CD4-positive, alpha-beta memory T cell (primary cell): ENCODE measurements at places on chromosomes 5 and 9.

GRCh38 chr5:7850395-7851239 lies at the start of gene CFAP90:
CFAP90 (minus strand) TSS chr5:7851133; CDS start chr5:7851021, 112 bp downstream.
- H3K27ac ChIP-seq: no peak within 1 kb of the TSS

DNA sequence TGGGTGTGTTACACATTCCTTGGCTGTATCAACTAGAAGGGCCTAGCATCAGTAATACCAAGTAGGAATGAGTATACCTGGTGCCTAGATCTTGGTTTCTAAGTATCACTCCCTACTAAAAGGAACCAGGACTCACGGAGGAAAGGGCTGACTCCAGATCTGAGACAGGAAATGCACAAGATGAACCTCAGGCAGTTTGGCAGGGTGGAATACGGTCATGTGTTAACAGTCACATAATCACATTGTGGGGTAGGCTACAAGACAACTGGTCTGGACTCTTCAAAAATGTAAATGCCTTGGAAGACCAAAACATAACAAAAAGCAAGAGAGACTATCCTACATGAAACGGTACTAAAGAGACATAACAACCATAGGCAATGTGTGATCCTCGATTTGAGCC lies 158.8 kb downstream of the CRB2 start:
- no peaks in the 10 kb centered on the region for H3K27me3 ChIP-seq
- no peaks in the 10 kb centered on the region for H3K4me1 ChIP-seq
- no peak overlapping the region for H3K4me3 ChIP-seq

DNA sequence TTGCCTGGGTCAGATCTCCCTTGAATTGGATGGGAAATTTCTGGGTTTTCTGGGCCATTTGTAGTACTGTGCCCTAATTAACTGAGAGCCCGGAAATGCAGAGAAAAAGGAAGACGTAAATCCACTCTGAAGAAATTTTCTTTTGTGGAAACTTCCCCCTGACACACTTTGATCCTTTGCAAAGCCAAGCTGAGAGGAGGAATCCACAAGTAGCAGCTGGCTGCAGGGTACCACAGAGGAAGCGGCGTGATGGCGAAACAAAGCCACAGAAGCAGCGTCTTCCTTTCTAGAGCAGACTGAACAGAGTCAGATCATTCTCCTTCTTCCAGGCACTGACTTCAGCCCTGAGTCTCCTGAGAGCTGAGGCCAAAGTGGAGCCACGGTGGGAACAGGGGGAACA lies 47.1 kb upstream of the ZNF354A start:
- H3K4me3 ChIP-seq: no peak overlapping the region
- H3K36me3 ChIP-seq: no peaks in the 10 kb centered on the region
- H3K27ac ChIP-seq: no peak overlapping the region
- no peaks in the 10 kb centered on the region for H3K27me3 ChIP-seq
- no peaks in the 10 kb centered on the region for H3K4me1 ChIP-seq

DNA sequence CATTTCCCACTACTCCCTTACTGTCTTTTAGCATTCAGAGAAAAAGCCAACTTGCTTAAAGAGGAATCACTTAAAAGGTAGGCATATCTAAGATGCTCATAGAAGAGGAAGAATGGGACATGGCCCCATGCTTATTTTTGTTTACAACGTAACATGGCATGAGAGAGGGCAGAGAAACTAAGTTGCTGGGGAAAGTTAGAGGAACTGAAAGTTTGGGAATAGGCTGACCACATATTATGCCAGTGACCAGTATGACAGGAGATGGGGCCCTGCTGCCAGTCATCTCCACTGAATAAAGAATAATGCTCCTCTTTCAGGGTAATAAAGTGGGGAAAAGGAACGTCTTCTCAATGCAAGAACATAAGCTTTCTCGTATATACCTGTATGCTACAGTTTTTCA lies 1.9 kb downstream of the PLPP6 start:
- DNase-seq: no peak
- peak overlapping the region; percentile 19 for H3K27ac ChIP-seq
- no peaks in the 10 kb centered on the region for H3K27me3 ChIP-seq
- no peaks in the 10 kb centered on the region for H3K36me3 ChIP-seq

DNA sequence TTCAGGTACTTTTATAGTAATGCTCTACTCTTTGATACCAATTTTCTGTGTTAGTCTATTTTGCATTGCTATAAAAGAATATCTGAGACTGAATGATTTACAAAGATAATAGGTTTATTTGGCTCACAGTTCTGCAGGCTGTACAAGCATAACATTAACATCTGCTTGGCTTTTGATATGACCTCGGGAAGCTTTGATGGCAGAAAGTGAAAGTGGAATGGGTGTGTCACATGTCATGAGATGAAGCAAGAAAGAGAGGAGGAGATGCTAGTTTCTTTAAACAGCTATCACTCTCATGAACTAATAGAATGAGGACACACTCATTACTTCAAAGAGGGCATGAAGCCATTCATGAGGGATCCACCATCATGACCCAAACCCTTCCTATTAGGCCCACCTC lies 270.9 kb upstream of the IL12B start:
- no peaks in the 10 kb centered on the region for H3K4me1 ChIP-seq
- no peaks in the 10 kb centered on the region for H3K27me3 ChIP-seq
- no peak overlapping the region for H3K4me3 ChIP-seq
- H3K36me3 ChIP-seq: no peaks in the 10 kb centered on the region

- no peak overlapping the region for H3K27ac ChIP-seq
- no peaks in the 10 kb centered on the region for H3K36me3 ChIP-seq
- no peak for DNase-seq
- H3K4me1 ChIP-seq: no peaks in the 10 kb centered on the region
- H3K27me3 ChIP-seq: peaks cover 20% of the 10 kb centered on the region
These were observed 564 bp upstream of the AIF1L start for GRCh38 chr9:131095666-131096268.

DNA sequence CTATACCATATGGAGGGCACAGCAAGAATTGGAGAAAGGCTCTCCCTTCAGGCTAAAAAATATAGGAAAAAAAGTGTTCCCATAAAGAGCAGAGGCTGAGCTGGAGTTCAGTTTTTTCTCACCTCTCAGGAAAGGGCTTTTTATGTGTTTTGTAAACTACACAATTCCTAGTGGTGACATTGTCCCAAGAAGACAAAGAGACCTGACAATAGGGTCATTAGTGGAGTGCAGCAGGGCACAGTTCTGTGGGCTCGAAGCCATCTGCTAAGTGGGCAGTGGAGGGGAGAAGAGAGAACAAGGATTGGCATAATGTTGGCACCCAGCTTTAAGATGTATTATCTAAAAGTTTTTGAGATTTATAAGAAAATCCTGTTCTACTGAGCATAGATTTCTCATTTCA lies 162.5 kb downstream of the HCN1 start:
- DNase-seq: no peak
- no peaks in the 10 kb centered on the region for H3K27me3 ChIP-seq
- H3K36me3 ChIP-seq: no peaks in the 10 kb centered on the region
- no peaks in the 10 kb centered on the region for H3K4me1 ChIP-seq
- H3K27ac ChIP-seq: no peak overlapping the region

DNA sequence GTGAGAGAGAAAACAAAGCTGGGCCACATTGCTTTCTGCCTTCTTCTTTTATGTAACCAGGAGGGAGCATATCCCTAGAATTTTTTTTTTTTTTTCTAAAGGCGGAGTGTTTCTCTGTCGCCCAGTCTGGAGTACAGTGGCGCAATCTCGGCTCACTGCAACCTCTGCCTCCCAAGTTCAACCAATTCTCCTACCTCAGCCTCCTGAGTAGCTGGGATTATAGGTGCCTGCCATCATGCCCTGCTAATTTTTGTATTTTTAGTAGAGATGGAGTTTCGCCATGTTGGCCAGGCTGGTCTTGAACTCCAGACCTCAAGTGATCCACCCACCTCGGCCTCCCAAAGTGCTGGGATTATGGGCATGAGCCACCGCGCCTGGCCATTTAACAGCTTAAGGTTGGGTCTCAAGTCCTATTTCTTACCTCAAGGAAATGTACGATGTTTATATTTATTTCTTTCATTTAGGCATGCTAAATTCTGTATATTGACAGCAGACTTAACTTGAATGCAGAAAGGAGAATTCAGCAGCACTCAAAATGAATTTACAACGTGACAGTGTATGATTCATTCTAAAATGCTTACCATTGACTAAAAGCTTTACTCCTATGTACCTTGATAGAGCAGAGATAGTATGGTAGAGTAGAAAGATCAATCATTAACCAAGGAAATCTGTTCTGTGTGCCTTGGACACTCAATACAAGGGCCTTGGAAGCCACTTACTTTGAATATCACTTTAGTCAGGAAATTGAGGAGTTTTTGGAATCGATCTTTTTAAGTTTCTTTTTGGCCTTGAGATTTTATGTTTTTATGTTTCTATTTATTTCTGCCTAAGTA lies 100.9 kb downstream of the F2RL2 start:
- no peaks in the 10 kb centered on the region for H3K36me3 ChIP-seq
- no peak for DNase-seq
- no peak overlapping the region for H3K27ac ChIP-seq
- peaks cover 67% of the 10 kb centered on the region for H3K4me1 ChIP-seq

- H3K27ac ChIP-seq: no peak overlapping the region
- no peaks in the 10 kb centered on the region for H3K36me3 ChIP-seq
- H3K4me1 ChIP-seq: no peaks in the 10 kb centered on the region
- H3K4me3 ChIP-seq: no peak overlapping the region
- H3K27me3 ChIP-seq: no peaks in the 10 kb centered on the region
- DNase-seq: no peak
These were observed 359.1 kb upstream of the ADAMTSL1 start for GRCh38 chr9:18114559-18115475.

DNA sequence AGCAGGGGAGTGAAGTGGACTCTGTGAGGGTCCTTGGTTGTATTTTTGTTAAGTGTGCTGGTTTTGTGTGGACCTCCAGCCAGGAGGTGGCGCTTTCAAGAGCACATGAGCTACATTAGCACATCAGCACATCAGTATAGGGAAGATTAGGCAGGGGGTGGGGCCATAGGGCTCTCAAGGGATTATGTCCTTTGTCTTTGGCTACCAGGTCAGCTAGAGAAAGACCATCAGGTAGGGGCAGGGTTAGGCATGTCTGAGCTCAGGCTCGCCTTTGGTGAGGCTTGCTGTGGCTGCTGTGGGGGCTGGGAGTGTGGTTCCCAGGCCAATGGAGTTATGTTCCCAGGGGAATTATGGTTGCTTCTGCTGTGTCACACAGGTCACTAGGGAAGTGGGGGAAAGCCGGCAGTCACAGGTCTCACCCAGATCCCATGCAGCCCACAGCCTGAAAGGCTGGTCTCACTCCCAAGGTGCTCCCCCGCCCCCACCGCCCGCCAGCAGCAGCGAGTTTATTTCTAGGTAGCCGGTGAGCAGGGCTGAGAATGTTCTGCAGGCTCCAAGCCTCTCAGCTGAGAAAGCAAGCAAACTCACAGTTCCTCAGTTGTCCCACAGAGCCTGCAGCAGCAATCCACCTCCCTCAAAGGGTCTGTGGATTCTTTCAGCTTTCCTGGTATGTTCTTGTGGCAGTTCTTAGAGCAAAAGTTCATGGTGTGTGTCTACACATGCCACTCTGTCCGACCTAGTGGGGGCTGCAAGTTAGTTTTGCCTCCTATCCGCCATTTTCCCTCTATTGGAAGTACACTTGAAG lies 13.7 kb downstream of the OR1J1 start:
- H3K4me1 ChIP-seq: peaks cover 9% of the 10 kb centered on the region
- H3K27me3 ChIP-seq: no peaks in the 10 kb centered on the region
- DNase-seq: peak; percentile 1
- H3K27ac ChIP-seq: peak overlapping the region; percentile 18

DNA sequence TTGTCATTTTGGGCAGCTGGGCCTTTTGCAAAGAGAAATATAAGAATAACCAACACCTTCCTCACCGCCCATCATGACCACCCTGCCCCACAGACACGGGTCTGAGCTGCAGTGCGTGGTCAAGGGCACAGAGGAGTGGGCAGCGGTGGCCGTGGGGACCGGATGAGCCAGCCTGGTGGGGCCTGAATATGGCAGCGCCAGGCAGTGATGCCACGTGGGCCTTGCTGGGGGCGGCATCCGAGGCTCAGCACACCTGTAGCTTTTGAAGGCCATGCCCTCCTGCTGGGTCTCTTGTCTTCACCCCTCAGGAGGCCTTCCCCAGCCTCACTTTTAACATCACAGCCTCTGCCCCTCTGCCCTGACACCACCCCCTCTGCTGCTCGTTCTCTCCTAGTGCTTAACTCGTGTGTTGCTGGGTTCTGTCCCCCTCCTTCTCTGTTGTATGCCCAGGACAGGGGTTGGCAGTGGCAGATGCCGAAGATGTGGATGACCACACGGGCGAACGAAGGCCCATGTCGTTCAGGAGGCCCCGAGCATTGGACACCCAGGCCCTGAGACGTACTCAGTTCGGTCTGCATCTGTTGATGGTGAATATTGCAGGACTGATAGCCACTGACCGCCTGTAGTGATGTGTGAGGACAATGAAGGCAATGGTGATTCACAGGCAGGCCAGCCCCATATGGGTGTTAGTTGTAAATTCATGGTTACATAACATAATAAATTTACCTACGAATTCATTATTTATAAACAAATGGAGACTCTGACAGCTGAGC lies 46.0 kb downstream of the AHRR start:
- no peaks in the 10 kb centered on the region for H3K27me3 ChIP-seq
- no peak for DNase-seq
- no peaks in the 10 kb centered on the region for H3K36me3 ChIP-seq
- peaks cover 11% of the 10 kb centered on the region for H3K4me1 ChIP-seq
